ENCODE measurements at places on chromosomes 16 and 17. TPM values are rescaled to one million over a fixed set of nuclear protein-coding genes. Genes with fewer than 3 reads are reported as not detected.

Gene TMIGD1
- total RNA-seq = not detected

Gene SDR42E2
- not detected for total RNA-seq

GRCh38 chr16:74603848-74604247, 3.1 kb downstream of the GLG1 start:
- H3K36me3 ChIP-seq = no peaks in the 10 kb centered on the region
- H3K27ac ChIP-seq = peak overlapping the region; percentile 9
- DNase-seq = no peak
- peak overlapping the region; percentile 99 for H3K4me3 ChIP-seq
- H3K27me3 ChIP-seq = no peaks in the 10 kb centered on the region
- peaks cover 23% of the 10 kb centered on the region for H3K4me1 ChIP-seq

GRCh38 chr16:58121132-58121531, 8.0 kb downstream of the CFAP20 start:
- DNase-seq = peak; percentile 87
- peak overlapping the region; percentile 25 for H3K4me3 ChIP-seq
- H3K27me3 ChIP-seq = no peaks in the 10 kb centered on the region
- H3K36me3 ChIP-seq = peaks cover 16% of the 10 kb centered on the region
- peaks cover 13% of the 10 kb centered on the region for H3K4me1 ChIP-seq

DNA sequence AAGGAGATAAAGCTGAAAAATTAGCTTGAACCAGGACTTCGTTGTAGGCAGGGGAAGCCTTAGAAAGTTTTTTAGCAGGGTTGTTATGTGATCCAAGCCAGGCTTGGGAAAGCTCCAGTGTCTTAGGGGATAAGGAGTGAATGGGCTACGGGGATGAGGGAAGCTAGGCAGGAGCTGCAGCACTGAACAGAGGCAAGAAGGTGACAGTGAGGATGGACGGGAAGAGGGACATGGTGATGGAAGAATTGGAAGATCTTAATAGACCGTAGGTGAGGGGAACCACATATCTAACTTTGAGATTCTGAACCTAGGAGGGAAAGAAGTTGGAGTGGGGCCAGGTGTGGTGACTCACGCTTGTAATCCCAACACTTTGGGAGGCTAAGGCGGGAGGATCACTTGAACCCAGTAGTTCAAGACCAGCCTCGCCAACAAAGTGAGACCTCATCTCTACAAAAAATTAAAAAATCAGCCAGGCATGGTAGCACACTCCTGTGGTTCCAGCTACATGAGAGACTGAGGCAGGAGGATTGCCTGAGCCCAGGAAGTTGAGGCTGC, 3.2 kb downstream of the RHBDL3 start:
- no peaks in the 10 kb centered on the region for H3K36me3 ChIP-seq
- DNase-seq = no peak
- no peak overlapping the region for H3K4me3 ChIP-seq
- peaks cover 46% of the 10 kb centered on the region for H3K27me3 ChIP-seq

GRCh38 chr17:73227379-73227778, 34.3 kb downstream of the CPSF4L start:
- peaks cover 15% of the 10 kb centered on the region for H3K4me1 ChIP-seq
- no peak overlapping the region for H3K4me3 ChIP-seq
- peaks cover 27% of the 10 kb centered on the region for H3K36me3 ChIP-seq
- DNase-seq = no peak
- peak overlapping the region; percentile 73 for H3K27ac ChIP-seq

- DNase-seq = no peak
- 0 out of 3 replicates have a peak overlapping the region, but pooled peaks have one; percentile 16 for H3K27ac ChIP-seq
- H3K27me3 ChIP-seq = no peaks in the 10 kb centered on the region
- H3K4me3 ChIP-seq = no peak overlapping the region
- peaks cover 3% of the 10 kb centered on the region for H3K4me1 ChIP-seq
These were observed 6.8 kb downstream of the ZNF771 start for GRCh38 chr16:30414159-30414558.

GRCh38 chr16:75264999-75265910, 13.8 kb upstream of the BCAR1 start:
- H3K27me3 ChIP-seq = no peaks in the 10 kb centered on the region
- no peaks in the 10 kb centered on the region for H3K36me3 ChIP-seq
- peak overlapping the region; percentile 78 for H3K27ac ChIP-seq
- H3K4me3 ChIP-seq = peak overlapping the region; percentile 91

DNA sequence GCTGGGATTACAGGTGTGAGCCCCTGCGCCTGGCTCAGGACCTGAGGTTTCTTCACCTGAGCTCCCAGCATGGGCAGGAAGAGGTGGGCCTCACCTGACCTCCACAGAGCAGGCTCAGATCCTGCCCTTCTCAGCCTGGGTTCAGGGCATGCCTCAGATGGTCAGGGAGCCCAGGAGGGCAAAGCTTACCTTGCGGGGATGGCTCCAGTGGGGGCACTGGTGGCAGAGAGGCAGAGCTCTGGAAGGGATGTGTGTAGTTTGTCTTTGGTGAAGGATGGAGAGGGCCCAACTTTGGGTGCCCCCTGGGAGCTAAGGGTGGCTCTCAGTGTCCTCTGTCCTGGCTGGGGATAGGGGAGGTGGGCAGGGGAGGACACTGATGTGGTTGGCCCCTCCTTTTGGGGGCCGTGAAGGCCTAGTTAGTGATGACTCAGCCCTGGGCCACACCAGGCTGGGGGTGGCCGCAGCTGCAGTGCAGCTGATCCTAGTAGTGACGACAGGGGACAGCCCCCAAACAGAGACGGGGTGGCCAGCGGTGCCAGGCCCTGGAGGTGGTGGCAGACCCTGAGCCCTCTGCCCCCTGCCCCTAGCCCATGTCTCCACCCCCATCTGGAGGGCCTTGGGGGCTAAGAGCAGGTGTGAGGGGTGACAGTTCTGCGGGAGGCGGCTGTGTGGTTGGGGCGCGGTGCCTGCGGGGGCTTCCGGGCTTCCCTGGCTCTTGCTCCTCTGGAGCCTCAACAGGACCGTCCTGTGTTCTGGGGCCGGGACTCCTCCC, 5.8 kb downstream of the NHERF2 start:
- DNase-seq = peak; percentile 73
- no peak overlapping the region for H3K4me3 ChIP-seq
- H3K27me3 ChIP-seq = no peaks in the 10 kb centered on the region

DNA sequence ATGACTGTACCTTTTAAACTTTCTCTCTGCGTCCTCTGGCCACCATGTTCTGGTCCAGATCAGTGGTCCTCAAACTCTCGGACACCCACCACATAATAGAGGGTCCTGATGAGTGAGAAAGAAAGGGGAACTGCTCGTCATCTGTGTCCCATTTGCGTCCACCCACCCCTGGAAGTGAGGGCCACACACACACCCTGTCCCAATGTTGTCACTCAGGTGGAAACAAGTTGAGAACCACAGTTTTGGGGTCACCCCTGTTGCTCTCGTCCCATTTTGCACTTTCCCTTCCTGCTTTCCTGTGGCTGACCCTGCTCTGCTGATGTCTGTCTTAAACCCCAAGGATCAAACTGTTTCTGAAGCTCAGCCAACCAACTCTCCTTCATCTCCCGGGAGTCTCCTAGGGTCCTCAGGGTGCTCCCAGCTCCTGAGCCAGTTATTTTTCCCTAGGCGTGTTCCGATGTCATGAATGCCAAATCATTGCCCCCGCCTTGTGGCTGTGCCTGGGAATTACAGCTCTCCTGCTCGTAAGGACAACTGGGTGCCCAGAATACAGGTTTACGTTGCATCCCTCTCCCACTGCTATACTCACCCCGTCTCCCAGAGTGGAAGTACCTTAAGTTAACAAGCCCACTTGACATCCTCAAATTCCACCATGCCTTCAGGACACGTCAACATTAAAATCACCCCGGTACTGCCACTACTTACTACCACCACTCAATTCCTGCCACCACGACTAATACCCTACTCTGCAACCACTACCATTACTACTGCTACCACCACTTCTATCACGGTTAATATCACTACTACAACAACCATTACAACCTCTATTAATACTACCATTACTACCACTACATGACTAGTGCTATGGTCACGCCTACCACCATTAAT, 26.0 kb upstream of the HNF1B start:
- H3K27ac ChIP-seq = no peak overlapping the region
- H3K4me1 ChIP-seq = no peaks in the 10 kb centered on the region
- peak; percentile 40 for DNase-seq
- peaks cover 18% of the 10 kb centered on the region for H3K27me3 ChIP-seq
- no peak overlapping the region for H3K4me3 ChIP-seq

DNA sequence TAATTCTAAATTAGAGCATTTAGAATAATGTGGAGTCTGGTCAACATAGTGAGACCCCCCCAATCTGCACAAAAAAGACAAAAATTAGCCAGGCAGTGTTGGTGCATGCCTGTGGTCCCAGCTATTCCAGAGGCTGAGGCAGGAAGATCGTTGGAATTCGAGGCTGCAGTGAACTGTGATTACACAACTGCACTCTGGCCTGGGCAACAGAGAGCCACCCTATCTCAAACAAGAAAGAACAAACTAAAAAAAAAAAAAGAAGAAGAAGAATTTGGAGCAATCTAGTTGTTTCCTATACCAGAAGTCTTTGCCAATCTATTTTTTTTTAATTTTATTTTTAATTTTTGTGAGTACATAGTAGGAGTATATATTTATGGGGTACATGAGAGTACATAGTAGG, 6.0 kb downstream of the CETP start:
- H3K36me3 ChIP-seq = no peaks in the 10 kb centered on the region
- peaks cover 4% of the 10 kb centered on the region for H3K4me1 ChIP-seq
- no peak overlapping the region for H3K27ac ChIP-seq
- peaks cover 3% of the 10 kb centered on the region for H3K27me3 ChIP-seq
- no peak for DNase-seq

GRCh38 chr17:15119968-15120367, 145.2 kb downstream of the PMP22 start:
- no peaks in the 10 kb centered on the region for H3K36me3 ChIP-seq
- H3K27me3 ChIP-seq = no peaks in the 10 kb centered on the region
- no peak for DNase-seq

DNA sequence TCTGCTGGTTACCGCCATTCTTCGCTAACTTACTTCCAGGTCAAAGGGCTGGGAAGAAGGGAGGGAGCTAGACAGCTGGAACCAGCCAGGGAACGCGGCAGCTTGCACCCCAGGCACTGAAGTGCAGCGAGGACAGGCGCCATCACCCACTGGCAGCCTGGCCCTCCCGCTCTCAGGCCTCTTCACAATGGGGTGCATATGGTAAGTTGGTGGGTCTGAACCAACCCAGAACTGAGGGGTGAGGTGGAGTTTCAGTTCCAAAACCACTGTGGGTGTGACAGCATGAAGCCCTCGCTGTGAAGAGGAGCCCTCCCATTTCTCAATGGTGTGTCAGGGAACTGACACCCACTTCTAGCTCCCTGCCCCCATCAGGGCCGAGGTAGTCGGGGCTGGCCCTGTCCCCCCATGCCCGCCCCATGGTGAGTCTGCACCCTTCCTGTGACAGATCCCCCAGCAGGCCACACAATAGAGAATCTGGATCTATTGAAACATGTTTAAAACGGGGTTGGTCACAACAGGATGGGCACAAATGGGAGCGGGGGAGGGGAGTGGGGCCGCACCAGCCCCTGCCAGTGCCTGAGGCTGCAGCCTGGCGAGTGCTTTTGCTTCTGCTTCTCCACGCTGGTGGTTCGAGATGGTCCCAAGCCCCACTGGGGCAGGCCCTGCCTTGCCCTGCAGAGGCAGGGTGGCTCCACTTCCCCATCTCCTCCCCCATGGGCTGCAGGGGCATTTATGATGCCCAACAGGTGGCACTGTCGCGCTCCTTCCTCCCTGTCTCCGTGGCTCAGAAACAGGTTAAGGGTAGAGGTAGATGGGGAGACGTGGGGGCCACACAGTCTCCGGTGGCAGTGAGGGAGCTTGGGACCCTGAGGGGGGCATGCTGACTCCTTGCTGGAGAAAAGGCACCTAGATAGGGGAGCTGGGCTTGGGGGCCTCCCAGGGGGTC, 2.3 kb downstream of the LIMD2 start:
- H3K36me3 ChIP-seq = peaks cover 5% of the 10 kb centered on the region
- H3K4me3 ChIP-seq = no peak overlapping the region
- no peak overlapping the region for H3K27ac ChIP-seq
- H3K4me1 ChIP-seq = no peaks in the 10 kb centered on the region
- H3K27me3 ChIP-seq = no peaks in the 10 kb centered on the region
- peak; percentile 63 for DNase-seq

- H3K4me3 ChIP-seq = no peak overlapping the region
- H3K36me3 ChIP-seq = no peaks in the 10 kb centered on the region
- no peaks in the 10 kb centered on the region for H3K27me3 ChIP-seq
These were observed 22.9 kb downstream of the DHRS7B start for GRCh38 chr17:21149621-21150020.

GRCh38 chr16:70805787-70806186, 4.8 kb upstream of the VAC14 start:
- H3K4me1 ChIP-seq = peaks cover 4% of the 10 kb centered on the region
- no peak overlapping the region for H3K27ac ChIP-seq
- no peaks in the 10 kb centered on the region for H3K36me3 ChIP-seq
- no peak for DNase-seq
- H3K27me3 ChIP-seq = peaks cover 20% of the 10 kb centered on the region
- H3K4me3 ChIP-seq = no peak overlapping the region

DNA sequence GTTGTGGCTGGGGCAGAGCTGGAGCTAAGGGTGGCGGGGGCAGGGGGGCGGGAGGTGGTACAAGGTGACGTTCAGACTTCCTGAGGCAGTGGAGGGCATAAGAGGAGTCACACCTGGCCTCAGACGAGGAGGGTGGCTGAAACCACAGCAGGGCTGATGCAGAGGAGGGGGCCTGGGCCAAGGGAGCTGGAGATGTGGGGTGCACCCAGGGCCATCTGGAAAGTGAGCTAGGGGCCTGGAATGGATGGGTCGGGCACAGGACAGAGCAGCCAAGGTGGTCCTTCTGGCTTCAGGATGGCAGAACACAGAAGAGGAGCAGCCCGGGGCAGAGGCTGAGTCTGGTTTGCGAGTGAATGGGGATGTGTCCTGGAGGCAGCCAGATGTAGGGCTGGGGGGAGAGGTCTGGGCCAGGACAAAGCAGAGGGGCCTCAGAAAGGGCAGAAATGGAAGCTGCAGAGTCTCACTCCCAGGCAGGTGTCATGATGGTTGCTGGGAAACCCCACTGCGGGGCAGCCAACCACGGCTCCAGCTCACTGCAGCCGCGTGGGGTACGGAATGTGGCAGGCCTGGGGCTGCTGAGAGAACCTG, 57.6 kb downstream of the PRMT7 start:
- no peak overlapping the region for H3K27ac ChIP-seq
- H3K27me3 ChIP-seq = peaks cover 57% of the 10 kb centered on the region
- no peaks in the 10 kb centered on the region for H3K36me3 ChIP-seq
- no peak for DNase-seq

GRCh38 chr17:56432443-56432842, 161.1 kb upstream of the NOG start:
- H3K27ac ChIP-seq = no peak overlapping the region
- DNase-seq = no peak
- H3K27me3 ChIP-seq = no peaks in the 10 kb centered on the region
- no peaks in the 10 kb centered on the region for H3K36me3 ChIP-seq
